ENCODE measurements at places on chromosomes 1 and 21. TPM values are rescaled to one million over a fixed set of nuclear protein-coding genes. Genes with fewer than 3 reads are reported as not detected.

The S1PR1 gene
- total RNA-seq = 0.21 TPM

The CFHR4 gene
- total RNA-seq = not detected

The TNFRSF9 gene
- total RNA-seq = 3.1 TPM

The HEYL gene
- total RNA-seq = not detected

The NFASC gene
- total RNA-seq = 0.96 TPM

The DIO1 gene
- not detected for total RNA-seq

The LCE3D gene
- total RNA-seq = not detected

The GSTM1 gene
- total RNA-seq = 0.96 TPM

The RGS4 gene
- 0.21 TPM for total RNA-seq

The FBLIM1 gene
- 74.6 TPM for total RNA-seq

The TCEANC2 gene
- 2.2 TPM for total RNA-seq

The PDZK1IP1 gene
- total RNA-seq = 73.0 TPM

The GPR153 gene
- total RNA-seq = 16.4 TPM

The HPCAL4 gene
- total RNA-seq = 0.24 TPM

The FAM89A gene
- 17.3 TPM for total RNA-seq

The NCF2 gene
- total RNA-seq = 52.6 TPM

The MUL1 gene
- 24.7 TPM for total RNA-seq

The VWA1 gene
- 13.0 TPM for total RNA-seq

The FAM110D gene
- total RNA-seq = not detected

The HIVEP3 gene
- not detected for total RNA-seq

The RGS2 gene
- total RNA-seq = 28.6 TPM

The SERTAD4 gene
- total RNA-seq = 0.72 TPM

The COL24A1 gene
- under 0.01 TPM for total RNA-seq

The TNFRSF8 gene
- total RNA-seq = not detected

The LIPI gene
- total RNA-seq = not detected

The MPL gene
- not detected for total RNA-seq

The FALEC gene
- not detected for total RNA-seq

The OR2T29 gene
- not detected for total RNA-seq

The ETV3L gene
- total RNA-seq = not detected

The SPRR1B gene
- 15.3 TPM for total RNA-seq

The ADCY10 gene
- total RNA-seq = not detected

The CFHR1 gene
- total RNA-seq = not detected

The AMIGO1 gene
- 0.48 TPM for total RNA-seq

The ASCL5 gene
- 0.21 TPM for total RNA-seq

The SYNC gene
- total RNA-seq = 18.8 TPM

The ACTA1 gene
- total RNA-seq = not detected

The PTGFR gene
- under 0.01 TPM for total RNA-seq

The CTSE gene
- 1.9 TPM for total RNA-seq

The OR2T2 gene
- not detected for total RNA-seq

The NPR1 gene
- total RNA-seq = not detected

All from tracheal epithelial cell (primary cell).